ENCODE measurements at places on chromosomes 11 and 22.

- H3K36me3 ChIP-seq, result peaks cover 12% of the 10 kb centered on the region
- no peak for DNase-seq
- H3K27me3 ChIP-seq, result no peaks in the 10 kb centered on the region
- H3K4me1 ChIP-seq, result peaks cover 18% of the 10 kb centered on the region
Observed at GRCh38 chr22:31585161-31585859, 76.7 kb downstream of the PISD start.

DNA sequence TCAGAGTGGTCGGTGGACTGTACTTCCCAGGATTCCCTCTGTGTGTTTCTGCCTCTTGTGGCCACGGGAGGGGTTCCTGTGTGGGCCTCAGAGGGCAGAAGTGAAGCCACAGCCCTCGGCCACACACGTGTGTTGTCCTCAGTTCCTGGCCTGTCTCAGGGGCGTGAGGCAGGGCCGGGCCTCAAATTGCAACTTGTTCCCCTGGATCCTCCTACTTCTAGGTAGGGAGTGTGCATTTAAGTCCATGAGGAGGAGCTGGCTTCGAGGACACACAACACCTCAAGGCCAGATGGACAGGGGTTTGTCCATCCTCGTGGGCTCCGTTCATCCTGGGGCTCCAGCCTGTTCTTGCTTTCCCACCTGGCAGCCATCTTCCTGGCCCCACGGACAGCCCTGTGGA, 573.0 kb downstream of the TBC1D22A start:
- peaks cover 4% of the 10 kb centered on the region for H3K36me3 ChIP-seq
- no peak for DNase-seq
- H3K4me1 ChIP-seq, result no peaks in the 10 kb centered on the region
- H3K4me3 ChIP-seq, result no peak overlapping the region
- no peaks in the 10 kb centered on the region for H3K27me3 ChIP-seq

GRCh38 chr11:94149431-94150017, 20.9 kb downstream of the PANX1 start:
- peak overlapping the region; percentile 83 for H3K27ac ChIP-seq

DNA sequence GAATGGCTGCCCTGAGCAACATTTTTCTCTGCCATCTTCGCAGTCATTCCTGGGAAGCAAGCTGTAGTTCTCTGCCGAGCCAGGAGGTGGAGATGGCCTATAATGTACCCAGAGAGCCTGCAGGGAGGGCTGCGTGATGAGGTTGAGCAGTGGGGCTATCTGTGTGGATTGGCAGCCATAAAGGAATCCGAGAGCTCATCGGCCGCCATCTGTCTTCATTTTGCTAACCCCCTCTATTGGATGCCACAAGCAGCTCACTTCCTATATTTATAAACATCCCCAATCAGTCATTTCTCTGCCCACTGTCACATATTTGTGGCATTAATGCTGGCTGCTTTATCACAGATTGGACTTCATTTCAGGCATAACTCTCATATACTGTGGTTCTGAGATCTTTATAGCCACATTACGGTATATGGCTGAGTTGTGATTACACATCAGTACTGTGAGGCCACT, 209.5 kb downstream of the NTM start:
- DNase-seq, result no peak
- H3K36me3 ChIP-seq, result no peaks in the 10 kb centered on the region
- H3K27me3 ChIP-seq, result peaks cover 29% of the 10 kb centered on the region
- H3K4me1 ChIP-seq, result no peaks in the 10 kb centered on the region
- H3K27ac ChIP-seq, result no peak overlapping the region

Data from mesothelial cell of epicardium (in vitro differentiated cells).